T-helper 2 cell (primary cell): ENCODE measurements at places on chromosomes 16 and 17.

- no peak for DNase-seq
Measured at GRCh38 chr16:31002862-31003341, 7.5 kb downstream of the STX1B start.

GRCh38 chr17:60601447-60602384 is 1.7 kb downstream of the PPM1D start:
- DNase-seq, result peak; percentile 61

GRCh38 chr16:67184453-67184994 is 761 bp upstream of the MATCAP1 start:
- DNase-seq, result peak; percentile 36

DNA sequence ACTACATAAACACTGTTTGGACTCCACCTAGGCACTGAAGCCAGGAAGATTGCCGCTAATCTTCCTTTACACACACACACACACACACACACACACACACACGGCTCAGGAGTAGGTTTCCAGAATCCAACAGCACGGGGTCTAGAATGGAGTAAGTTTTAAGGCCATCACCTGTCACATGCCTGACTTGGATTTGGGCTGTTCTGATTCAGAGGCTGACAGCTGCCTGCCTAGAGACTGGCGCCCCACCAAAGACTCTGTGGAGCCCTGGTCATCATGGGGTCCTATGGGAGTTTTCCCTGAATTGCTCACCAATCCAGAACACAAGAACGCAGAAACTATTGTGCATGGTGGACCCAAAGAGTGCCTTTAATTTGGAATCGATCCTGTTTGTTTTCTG is 10.9 kb downstream of the CDRT4 start:
- DNase-seq, result no peak

DNA sequence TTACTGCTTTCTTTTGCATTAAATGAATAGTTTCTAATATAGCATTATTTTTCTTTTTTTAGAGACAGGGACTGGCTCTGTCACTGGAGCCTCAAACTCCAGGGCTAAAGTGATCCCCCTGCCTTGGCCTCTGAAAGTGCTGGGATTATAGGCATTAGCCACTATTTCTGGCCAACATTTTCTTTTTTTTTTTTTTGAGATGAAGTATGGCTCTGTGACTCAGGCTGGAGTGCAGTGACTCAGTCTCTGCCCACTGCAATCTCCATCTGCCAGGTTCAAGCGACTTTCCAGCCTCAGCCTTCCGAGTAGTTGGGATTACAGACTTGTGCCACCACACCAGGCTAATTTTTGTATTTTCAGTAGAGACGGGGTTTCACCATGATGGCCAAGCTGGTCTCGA is 2.0 kb upstream of the DUXB start:
- DNase-seq, result no peak

DNA sequence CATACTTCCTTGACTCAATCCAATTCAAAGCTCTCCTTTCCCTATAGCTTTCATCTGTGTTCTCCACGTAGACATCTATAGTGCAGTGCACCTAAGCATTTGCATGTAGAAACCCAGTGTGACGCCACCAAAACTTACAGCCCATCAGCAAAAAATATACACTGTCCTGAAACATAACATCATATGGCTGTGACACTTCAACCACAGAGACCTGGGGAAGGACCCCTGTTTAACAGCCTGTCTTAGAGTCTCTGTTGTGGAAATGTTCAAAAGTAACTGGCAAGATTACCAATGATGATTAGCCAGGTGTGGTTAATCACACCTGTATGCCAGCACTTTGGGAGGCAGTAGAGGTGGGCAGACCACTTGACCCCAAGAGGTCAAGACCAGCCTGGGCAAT is 22.2 kb downstream of the GSPT1 start:
- DNase-seq, result no peak
